ENCODE measurements at places on chromosomes 4 and X. TPM values are rescaled to one million over a fixed set of nuclear protein-coding genes. Genes with fewer than 3 reads are reported as not detected.

DNA sequence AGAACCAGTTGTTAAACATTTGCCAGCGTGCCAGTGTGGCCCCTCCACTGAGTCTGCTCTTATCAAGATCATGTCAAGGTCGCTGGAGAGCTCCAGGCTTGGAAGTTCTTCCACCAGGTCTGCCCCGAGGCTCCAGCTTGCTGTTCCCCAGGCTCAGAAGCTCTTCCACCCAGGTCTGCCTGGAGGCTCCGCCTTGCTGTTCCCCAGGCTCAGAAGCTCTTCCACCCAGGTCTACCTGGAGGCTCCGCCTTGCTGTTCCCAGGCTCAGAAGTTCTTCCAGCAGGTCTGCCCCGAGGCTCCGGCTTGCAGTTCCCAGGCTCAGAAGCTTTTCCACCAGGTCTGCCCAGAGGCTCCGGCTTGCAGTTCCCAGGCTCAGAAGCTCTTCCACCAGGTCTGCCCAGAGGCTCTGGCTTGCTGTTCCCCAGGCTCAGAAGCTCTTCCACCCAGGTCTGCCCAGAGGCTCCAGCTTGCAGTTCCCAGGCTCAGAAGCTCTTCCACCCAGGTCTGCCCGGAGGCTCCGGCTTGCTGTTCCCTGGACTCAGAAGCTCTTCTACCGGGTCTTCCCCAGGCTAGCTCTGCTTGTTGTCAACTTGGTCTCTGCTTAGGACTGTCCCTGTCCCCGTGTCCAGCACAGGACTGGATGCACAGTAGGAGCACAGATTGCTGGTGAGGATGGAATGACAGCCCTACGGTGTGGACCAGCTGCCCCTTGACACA, 54.4 kb downstream of the HMX1 start:
- no peak for DNase-seq

GRCh38 chr4:168291242-168291641, 27.3 kb downstream of the DDX60 start:
- DNase-seq: no peak

DNA sequence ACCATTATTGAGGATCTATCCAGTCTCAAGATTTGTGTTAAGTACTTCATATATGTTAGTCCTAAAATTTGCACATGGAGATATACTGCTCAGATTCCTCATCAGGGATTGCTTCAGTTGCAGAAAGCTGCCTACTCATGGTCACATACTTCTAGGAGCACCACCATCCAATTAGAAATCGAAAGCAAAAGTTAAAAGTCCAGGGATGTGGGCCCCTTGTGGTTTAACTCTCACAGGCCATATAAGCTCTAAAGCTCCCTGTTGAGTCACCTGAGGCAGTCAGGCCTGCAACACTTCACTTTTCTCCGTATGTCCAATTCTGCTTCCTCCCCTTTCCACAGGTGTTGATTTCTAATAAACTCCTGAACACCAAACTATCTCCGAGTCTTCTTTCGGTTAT, 84.2 kb downstream of the CNOT6L start:
- DNase-seq: peak; percentile 66

DNA sequence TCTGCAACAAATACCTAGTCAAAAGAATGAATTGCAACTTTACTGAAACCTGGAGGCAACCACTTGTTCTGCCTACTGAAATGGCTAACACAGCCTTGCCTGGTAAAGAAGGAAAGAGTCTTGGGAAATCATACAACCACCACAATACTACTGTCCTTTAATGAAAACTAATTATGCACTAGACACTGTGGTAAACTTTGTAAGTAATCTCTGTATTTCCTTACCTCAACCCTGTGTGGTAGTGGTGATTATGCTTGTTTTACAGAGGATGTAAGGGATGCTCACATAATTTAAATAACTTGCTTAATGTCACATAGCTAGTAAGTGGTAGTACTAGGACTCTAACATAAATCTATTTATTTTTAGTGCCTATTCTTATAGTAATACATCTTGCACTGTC, 44.7 kb downstream of the TMEM156 start:
- no peak for DNase-seq

GRCh38 chrX:11672213-11672612, 6.5 kb upstream of the ARHGAP6 start:
- DNase-seq: no peak

DNA sequence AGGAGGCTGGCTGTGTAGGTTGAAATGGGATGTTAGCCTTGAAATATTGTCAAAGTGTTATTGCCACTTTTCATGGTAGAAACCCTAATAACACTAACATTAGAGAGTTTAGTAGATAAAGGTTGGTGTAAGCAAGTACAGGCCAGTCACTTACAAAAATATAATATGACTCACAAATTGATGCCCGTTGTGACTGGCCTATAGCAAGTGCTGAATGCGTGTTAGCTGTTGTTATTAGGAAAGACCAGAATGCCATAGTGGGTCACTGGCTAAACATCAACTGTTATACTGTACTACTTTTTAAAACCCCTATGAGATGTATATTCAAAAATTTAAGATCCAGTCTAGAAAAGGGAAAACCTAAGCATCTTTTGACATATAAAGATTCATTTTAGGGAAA, 20.4 kb upstream of the GDPD2 start:
- DNase-seq: no peak

- peak; percentile 4 for DNase-seq
These were observed 1049.0 kb upstream of the GRIA3 start for GRCh38 chrX:122135070-122135469.

DNA sequence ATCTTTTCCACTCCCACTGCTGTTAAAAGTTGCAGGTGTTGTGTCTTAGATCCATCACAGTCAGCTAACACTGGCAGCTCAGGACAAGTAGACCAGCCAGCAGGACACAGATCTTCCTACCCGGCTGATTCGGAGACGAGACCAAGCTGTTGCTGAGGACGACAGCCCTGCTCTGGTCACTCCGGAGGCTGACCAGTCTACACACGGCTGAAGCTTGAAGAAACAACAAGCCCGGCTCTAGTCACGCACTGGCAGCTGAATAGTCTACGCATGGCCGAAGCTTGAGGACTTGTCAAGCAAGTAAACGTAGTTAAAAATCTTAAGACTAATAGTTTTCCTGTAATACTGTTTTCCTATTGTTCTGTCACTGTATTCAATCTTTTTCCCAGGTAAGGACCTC, 1.8 kb downstream of the ACOX3 start:
- no peak for DNase-seq

DNA sequence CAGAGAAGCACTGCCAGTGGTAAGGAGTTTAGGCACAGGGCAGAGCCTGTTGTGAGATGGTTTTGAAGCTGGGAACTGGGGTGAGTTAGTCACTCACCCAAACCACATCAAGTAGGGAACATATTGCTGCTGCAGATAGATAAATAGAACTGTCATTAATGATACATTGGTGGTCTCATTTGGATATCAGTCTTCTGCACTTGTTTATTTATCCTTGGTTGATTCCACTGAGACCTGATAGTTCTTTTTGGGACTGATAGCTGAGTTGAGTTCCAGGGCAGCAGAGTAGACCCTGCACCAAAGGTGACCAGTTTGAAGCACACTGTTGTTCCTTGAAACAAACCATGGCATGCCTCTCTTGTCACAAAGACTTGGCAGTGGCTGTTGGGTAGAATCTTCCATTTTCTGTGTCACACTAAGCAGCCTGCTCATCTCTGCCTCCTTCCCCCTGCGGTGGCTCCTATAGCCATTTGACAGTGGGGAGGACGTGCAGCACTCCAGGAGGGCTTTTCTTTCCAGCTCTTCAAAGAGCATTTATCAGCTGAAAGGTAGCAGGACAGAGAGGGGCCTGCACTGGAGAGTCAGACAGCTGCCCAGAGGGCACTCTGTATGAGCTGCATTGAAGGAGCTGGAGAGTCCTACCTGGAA, 59.7 kb upstream of the TMEM164 start:
- DNase-seq: no peak

GRCh38 chr4:181728305-181728966, 514.8 kb upstream of the TENM3 start:
- DNase-seq: no peak

GRCh38 chr4:20195071-20195885, 56.4 kb upstream of the SLIT2 start:
- DNase-seq: no peak

The INPP4B gene
- total RNA-seq: 8.6 TPM
